ENCODE measurements at places on chromosomes 16 and 17.

- no peak for DNase-seq
Observed at GRCh38 chr17:40266882-40267281, 20.8 kb upstream of the CDC6 start.

- DNase-seq = no peak
Observed at GRCh38 chr17:38687286-38687685, 12.5 kb upstream of the EPOP start.

GRCh38 chr16:9900576-9900975 lies 281.7 kb downstream of the GRIN2A start:
- DNase-seq = no peak

GRCh38 chr17:78127239-78127887 lies 1.2 kb downstream of the TMC6 start:
- DNase-seq = peak; percentile 91

GRCh38 chr16:81608523-81609209 lies 164.1 kb downstream of the CMIP start:
- peak; percentile 73 for DNase-seq

DNA sequence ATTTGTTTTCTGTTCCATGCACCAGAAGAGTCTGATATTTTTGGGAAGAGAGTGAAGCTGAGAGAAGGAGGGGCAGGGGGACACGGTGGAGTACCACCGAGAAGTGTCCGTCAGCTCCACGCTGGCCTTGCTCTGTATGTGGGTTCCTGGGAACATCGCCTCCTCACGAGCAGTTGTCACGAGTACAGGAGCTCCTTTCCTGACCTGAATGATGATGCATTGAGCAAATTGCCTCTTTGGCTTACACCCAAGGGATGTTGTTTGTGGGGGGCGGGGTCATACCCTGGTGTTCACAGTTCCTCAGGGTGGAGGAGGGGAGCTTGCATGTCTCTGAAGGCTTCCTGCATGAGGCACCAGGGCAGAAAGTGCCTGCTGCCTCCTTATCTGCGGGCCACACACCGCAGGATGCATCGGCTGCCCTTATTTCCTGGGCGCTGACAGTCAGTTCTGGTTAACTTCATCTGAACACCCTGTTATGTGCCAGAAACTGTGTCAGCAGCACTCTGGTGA lies 36.2 kb downstream of the RGS9 start:
- peak; percentile 45 for DNase-seq

Measured in NB4 (cell line).